Hair follicle dermal papilla cell (primary cell): ENCODE measurements at places on chromosomes 3 and 15. TPM values are rescaled to one million over a fixed set of nuclear protein-coding genes. Genes with fewer than 3 reads are reported as not detected.

GALNT15 gene
- 8.3 and 9.4 TPM in 2 replicates for total RNA-seq

CASR gene
- not detected in 2 replicates for total RNA-seq

FOXB1 gene
- not detected in 2 replicates for total RNA-seq

DCLK3 gene
- total RNA-seq: under 0.01 TPM in 1 of 2 replicates, not detected in the other

SLC2A2 gene
- under 0.01 TPM in 1 of 2 replicates, not detected in the other for total RNA-seq

C3orf49 gene
- not detected in 2 replicates for total RNA-seq

GOLGA6B gene
- not detected in 2 replicates for total RNA-seq

TNNC1 gene
- 3.1 and 5.5 TPM in 2 replicates for total RNA-seq

SLC22A14 gene
- total RNA-seq: 0.16 and 0.49 TPM in 2 replicates

HYAL2 gene
- 35.0 and 37.5 TPM in 2 replicates for total RNA-seq

SOX14 gene
- not detected in 2 replicates for total RNA-seq

SLC9C1 gene
- total RNA-seq: 1.3 TPM in 1 of 2 replicates, not detected in the other

HTR3E gene
- total RNA-seq: not detected in 2 replicates

NAA50 gene
- total RNA-seq: 198 and 206 TPM in 2 replicates

LMAN1L gene
- total RNA-seq: not detected in 2 replicates

STRIT1 gene
- total RNA-seq: not detected in 2 replicates

CACNA1D gene
- total RNA-seq: 0.97 and 2.3 TPM in 2 replicates

TTLL13 gene
- 0.16 TPM in 1 of 2 replicates, not detected in the other for total RNA-seq

C3orf80 gene
- total RNA-seq: under 0.01 and 0.61 TPM in 2 replicates

ATP10A gene
- 13.1 and 22.6 TPM in 2 replicates for total RNA-seq

EAF2 gene
- 0.97 and 1.5 TPM in 2 replicates for total RNA-seq

CHRNB4 gene
- total RNA-seq: not detected in 2 replicates

OR5H15 gene
- not detected in 2 replicates for total RNA-seq

NMD3 gene
- total RNA-seq: 61.7 and 69.4 TPM in 2 replicates

RASGRP1 gene
- 0.24 and 0.32 TPM in 2 replicates for total RNA-seq

GNAT1 gene
- total RNA-seq: not detected in 2 replicates

HESX1 gene
- 0.12 TPM in 1 of 2 replicates, not detected in the other for total RNA-seq

CHDH gene
- 1.6 and 4.4 TPM in 2 replicates for total RNA-seq

RTP3 gene
- total RNA-seq: not detected in 2 replicates

PRR20G gene
- not detected in 2 replicates for total RNA-seq

LRRIQ4 gene
- 0.16 and 0.36 TPM in 2 replicates for total RNA-seq

EFCC1 gene
- not detected in 2 replicates for total RNA-seq

ARGFX gene
- not detected in 2 replicates for total RNA-seq
